ENCODE measurements at places on chromosomes 6 and 20. TPM values are rescaled to one million over a fixed set of nuclear protein-coding genes. Genes with fewer than 3 reads are reported as not detected.

DNA sequence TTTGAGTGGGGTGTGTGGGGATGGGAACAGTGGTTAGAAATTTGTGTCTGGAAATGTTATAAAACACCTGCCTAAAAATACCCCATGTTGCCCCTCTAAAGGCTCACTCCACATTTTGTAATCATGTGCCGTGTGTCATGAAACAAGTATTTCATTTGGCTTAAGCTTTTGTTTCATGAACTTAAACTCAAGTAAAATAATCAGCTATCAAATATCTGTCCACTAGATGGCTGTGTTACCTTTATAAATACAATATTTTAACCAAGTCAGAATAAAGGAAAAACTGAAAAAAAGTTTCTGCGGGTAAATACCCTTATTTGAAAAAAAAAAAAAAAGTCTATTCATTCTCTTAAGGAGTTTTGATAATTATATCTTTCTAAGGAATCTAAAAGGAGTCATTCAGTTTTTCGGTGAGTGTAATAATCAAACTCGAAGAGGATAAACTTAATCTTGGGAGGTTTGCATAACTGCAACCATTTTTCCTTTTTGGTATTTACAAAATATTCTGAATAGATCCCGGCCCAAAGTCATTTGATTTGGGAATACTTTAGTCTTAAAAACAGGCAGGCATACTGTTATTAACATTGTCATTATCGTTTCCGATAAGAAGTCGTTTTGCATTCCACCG, 29.9 kb upstream of the MTRF1L start:
- DNase-seq, result no peak

GRCh38 chr6:79544939-79545450, 7.8 kb upstream of the LCA5 start:
- DNase-seq, result no peak

GRCh38 chr20:57786304-57786932, 76.6 kb upstream of the PMEPA1 start:
- DNase-seq, result no peak

Gene KHDC1L
- total RNA-seq, result not detected

- DNase-seq, result no peak
Measured at GRCh38 chr6:21244897-21245470, 348.6 kb upstream of the SOX4 start.

DNA sequence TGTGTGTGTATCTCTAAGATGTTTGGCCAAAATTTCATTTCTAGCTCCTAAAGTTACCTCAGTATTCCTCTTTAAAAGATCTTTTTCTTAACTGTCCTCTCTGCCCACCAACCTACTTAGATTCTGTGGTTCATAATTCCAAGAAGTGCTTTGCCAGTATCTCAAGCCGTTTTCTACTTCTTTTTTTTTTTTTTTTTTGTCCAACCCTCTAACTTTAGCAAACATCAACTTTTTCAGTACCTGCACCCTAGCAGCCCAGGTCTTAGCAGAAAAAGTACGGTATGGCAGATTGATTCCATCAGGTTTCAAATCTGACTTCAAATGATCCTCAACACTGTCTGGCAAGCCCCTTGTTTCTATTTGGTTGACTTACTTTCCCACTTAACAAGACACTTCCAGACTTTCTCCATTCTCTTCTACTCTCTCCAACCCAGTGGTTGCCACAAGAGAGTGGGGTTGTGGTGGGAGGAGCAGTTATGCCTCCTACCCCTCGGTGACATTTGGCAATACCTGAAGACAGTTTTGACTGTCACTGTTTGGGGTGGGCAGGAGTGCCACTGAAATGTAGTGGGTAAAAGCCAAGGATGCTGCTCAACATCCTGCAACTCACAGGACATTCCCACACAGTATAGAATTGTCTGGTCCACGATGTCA, 10.8 kb upstream of the MAN1A1 start:
- DNase-seq, result no peak

DNA sequence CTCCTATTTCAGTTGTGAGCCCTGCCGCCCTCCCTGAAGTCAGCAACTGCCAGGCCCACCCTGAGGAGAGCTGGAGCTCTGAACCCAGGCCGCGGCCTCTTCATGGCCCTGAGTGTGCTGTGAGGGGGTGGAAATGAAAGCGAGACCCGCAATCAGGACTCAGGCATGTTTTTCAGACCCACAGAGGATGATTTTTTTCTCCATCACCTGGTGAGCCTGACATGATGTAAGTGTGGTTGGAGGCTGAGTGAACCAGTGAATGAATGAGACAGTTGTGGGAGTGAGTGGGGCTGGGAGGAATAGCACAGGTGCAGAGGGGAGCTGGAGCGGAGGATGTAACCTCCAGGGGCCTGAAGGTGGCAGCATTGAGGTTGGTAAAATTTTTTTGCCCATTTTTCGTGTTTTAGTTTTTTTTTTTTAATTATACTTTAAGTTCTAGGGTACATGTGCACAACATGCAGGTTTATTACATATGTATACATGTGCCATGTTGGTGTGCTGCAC, 18.3 kb downstream of the RAET1L start:
- DNase-seq, result peak; percentile 80

Gene PAK5
- not detected for total RNA-seq

GRCh38 chr20:33524261-33524660, 34.4 kb downstream of the CBFA2T2 start:
- DNase-seq, result no peak

GRCh38 chr6:1761477-1761877, 151.8 kb downstream of the FOXC1 start:
- DNase-seq, result no peak

DNA sequence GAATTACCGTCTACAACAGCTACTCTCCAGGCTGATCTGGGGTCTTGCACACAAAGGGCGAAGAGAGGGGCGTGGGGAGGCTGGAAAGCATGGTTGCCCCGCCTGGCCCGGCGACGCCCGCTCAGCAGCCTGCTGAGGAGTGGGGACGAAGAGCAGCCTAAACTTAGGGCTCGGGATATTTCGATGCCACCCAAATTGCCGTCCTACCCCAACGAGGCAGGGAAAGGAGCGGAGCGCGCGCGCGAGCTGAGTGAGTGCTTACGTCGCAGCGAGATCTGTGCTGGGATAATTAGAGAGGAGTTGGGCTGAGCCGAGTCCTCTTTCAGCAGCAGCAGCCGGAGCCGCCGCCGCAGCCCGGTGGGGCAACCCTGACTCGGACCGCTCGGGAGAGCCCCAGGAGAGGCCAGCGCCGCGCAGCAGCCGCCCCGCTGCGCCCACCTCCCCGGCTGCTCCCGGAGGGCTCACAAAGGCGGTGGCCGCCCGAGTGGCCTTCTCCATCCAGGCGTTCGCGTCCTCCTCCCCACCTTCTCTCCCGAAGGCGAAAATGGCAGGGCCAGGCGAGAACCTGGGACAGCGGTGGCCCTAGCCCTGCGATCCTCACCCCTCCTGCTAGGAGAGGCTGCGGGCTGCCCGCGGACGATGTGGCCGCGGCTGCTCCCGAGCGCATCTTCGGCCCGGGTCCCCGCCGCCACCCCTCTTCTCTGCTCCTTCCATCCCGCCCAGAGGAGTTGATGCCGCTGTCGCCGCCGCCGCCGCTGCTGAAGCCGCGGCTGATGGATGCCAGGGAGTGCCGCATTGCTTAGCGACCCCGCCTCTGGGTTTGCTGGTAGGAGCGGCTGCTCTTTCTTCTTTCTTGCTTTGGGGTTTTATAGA, at the start of gene CLVS2:
Gene CLVS2 (plus strand): TSS at position 315 of the 873 bp plus-strand sequence. CDS start 1,543 bp downstream, outside the sequence.
- no peak for DNase-seq

Gene OR2J2
- total RNA-seq, result not detected

GRCh38 chr20:12057778-12058177, 140.1 kb downstream of the BTBD3 start:
- DNase-seq, result no peak

Gene FAM162B
- total RNA-seq, result not detected

DNA sequence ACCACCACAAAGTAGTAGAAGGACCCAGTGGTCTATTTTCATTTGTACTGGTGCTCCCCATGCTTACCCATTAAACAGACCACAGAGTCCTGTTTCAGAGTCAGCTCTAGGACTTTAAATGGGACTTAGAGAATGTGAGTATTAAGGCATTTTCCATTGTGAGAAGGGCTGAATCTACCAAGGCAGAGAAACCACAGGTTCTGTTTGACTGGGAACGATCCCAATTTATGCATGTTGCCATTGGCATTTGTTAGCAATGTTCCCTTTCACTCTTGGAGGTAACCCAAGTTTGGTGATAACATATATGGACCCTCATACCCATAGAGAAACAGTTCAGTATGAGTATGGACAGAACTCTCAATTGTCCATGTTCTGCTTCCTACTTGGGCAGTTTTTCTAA, 672.8 kb downstream of the KIF16B start:
- no peak for DNase-seq

DNA sequence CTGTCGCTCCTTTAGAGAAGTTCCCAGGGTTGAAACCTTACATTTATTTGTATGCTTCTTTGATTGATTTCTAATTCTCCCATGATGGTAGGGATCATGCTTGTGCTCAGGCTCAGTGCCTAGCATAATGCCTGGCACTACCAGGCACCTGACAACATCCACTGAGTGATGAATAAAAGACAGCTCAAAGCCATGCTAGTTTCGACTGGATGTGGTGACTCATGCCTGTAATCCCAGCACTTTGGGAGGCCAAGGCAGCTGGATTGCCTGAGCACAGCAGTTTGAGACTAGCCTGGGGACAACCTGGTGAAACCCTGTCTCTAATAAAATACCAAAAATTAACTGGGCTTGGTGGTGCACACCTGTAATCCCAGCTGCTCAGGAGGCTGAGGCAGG, 11.6 kb upstream of the CD164 start:
- no peak for DNase-seq

GRCh38 chr6:153442096-153442495, 311.0 kb upstream of the RGS17 start:
- DNase-seq, result no peak

Measured in activated CD4-positive, alpha-beta T cell treated with anti-CD3 and anti-CD28 coated beads, Interleukin-2, amount 10 ng/mL, durations not matched to agents 24 days and 14 days (primary cell).